ENCODE measurements at places on chromosomes 2 and 18. TPM values are rescaled to one million over a fixed set of nuclear protein-coding genes. Genes with fewer than 3 reads are reported as not detected.

ASAP2 gene
- 5.4 TPM for polyA plus RNA-seq

FLACC1 gene
- 6.2 TPM for polyA plus RNA-seq

REG1B gene
- 0.23 TPM for polyA plus RNA-seq

MCEE gene
- polyA plus RNA-seq = 30.6 TPM

MAP2 gene
- polyA plus RNA-seq = 3.5 TPM

AQP12B gene
- not detected for polyA plus RNA-seq

FIGN gene
- 7.2 TPM for polyA plus RNA-seq

FAM237A gene
- polyA plus RNA-seq = not detected

SLC9A4 gene
- polyA plus RNA-seq = not detected

SKA1 gene
- 0.12 TPM for polyA plus RNA-seq

All from heart right ventricle (tissue), 16 donors.